ENCODE measurements at places on chromosomes 1 and 21. TPM values are rescaled to one million over a fixed set of nuclear protein-coding genes. Genes with fewer than 3 reads are reported as not detected.

DNA sequence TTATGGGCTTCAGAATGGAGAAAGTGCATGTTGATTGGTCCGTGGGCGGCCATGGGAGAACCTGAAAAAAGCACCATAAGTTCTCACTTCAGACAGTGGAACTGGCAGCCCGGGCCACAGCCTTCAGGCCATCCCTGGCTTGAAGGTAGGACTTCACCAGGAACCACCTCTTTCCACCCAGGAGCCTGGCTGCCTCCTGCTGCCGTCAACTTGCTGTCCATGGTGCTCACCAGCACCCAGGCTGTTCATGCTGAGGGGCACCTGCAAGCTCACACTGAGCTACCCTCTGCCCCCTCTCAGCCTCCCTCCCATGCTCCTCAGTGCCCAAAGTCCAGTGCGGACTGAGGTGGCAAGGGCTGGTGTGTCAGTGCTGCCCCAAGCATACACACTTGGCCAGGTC, 12.9 kb upstream of the FNBP1L start:
- no peak for DNase-seq

Gene UBXN10
- total RNA-seq, result 0.13 TPM

Gene GPR161
- total RNA-seq, result 7.4 TPM

GRCh38 chr1:64417803-64418202, 52.1 kb upstream of the CACHD1 start:
- no peak for DNase-seq

Gene TRNP1
- 11.1 TPM for total RNA-seq

GRCh38 chr1:54887665-54888071, 673 bp upstream of the DHCR24 start:
- peak; percentile 59 for DNase-seq

GRCh38 chr1:7810395-7810794, 26.3 kb downstream of the PER3 start:
- DNase-seq, result peak; percentile 94

GRCh38 chr1:214404571-214405213, 123.7 kb downstream of the SMYD2 start:
- DNase-seq, result peak; percentile 98

- DNase-seq, result no peak
Measured at GRCh38 chr1:210582205-210582970, 253.7 kb downstream of the HHAT start.

Gene RGS16
- total RNA-seq, result 3.7 TPM

DNA sequence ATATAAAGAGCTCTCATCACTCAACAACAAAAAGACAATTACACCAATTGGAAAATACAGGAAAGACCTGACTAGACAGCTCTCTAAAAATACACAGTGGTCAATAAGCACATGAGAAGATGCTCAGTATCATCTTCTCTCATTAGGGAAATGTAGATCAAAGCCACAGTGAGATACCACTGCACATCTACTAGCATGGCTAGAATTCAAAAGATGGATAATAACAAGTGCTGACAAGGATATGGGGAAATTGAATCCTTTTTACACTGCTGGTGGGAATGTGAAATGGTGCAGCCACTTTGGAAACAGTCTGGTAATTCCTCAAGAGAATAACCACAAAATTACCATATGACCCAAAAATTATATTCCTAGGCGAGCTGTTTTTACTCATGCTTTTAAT, 9.4 kb downstream of the ACOT7 start:
- no peak for DNase-seq
